ENCODE measurements at places on chromosomes 1 and 21.

- DNase-seq = no peak
These were observed 1.0 kb upstream of the DENND2D start for GRCh38 chr1:111201275-111202090.

DNA sequence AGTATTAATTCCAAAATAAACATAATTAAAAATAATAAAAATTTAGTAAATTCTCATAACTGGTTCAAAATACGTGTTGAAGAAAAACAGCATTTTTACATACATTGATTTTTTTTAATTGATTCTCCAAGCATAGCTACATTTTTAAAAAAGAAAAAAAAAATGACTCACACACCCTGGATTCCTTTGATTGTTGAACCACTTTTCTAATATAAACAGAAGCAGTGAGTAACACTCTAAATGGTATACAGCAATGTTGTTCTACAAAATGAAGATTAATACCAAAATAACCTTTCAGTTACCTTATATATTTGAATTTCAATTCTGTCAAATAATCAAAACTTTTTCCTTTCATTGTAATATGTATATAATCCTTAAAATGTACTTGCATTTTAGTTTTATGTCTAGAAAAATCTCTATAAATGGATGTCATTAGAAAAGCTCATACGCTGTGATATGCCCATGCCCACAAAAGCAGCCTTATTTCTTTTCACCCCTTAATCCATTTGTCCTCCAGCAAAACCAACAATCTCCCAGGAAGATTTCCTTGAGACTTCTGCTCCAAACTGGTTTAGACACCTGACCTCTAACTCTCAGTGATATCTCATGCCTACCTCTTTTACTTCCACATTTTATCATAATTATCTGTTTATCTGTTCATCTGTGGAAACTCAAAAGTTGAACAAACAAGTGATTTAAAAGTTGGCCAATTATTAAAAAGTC, 246.4 kb upstream of the NR5A2 start:
- no peak for DNase-seq

DNA sequence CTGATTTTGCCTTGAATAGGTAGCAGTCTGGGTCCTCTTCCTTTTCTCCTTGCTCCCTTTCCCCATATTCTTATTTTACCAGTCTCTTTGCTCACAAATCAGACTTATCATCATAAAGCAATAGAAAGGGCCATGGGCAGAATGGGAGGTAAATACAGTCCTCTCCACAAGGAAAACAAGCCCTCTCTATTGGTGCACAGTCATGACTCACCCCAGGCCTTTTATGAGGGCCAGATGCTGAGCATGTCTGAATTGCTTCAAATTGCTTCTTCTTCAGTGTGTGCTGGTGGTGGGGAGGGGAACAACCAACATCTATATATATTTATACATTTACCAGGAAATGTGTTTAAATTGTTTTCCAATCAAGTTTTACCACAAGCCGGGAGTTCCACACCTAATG, 75.2 kb downstream of the GFI1 start:
- no peak for DNase-seq

DNA sequence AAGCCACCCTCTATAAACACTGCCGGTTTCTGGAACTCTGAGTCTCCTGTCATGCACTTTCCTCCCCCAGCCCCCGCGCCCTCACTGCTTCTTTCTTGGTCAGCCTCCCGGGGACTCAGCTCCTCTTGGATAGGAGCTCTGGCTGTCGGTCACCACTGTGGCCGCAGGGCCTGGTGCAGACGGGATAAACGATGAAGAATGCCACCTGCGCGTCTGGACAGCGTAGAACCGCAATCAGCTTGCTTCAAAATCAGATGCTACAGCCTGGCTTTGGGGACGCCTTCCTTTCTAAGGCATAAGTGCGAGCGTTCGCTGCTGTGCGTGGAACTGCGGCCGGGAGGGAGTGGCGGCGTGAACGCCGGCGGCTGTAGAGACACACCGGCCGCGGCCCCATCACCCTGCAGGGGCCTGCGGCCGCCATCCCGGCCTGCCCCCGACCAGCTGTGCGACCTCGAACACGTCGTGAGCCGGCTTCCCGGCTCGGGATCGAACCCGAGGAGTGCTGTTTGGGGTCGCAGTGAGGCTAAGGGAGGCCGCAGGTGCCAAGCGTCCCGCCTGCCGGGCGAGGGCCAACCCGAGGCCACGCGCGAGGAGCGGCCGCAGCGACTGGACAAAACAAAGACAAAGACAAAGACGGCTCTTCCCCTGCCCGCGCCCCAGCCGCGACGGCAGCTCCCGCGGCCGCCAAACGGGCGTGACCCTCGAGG, 688 bp downstream of the PTTG1IP start:
- DNase-seq = no peak

DNA sequence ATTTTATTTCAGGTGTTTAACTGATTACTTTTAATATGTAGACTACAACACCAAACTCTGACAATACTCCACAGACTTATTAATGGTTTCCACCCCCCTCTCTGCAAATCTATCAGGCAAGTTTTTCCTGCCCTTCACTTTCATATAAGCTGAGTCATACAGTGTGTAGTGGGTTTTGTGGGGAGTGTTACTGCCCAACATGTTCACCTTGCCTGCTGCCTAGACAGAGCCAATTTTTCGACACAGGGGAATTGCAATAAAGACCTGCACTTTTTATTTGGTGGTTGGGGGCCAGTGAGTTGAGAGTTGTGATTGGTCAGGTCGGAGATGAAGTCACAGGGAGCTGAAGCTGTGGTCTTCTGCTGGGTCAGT, 119.7 kb downstream of the PPIAL4G start:
- peak; percentile 67 for DNase-seq

DNA sequence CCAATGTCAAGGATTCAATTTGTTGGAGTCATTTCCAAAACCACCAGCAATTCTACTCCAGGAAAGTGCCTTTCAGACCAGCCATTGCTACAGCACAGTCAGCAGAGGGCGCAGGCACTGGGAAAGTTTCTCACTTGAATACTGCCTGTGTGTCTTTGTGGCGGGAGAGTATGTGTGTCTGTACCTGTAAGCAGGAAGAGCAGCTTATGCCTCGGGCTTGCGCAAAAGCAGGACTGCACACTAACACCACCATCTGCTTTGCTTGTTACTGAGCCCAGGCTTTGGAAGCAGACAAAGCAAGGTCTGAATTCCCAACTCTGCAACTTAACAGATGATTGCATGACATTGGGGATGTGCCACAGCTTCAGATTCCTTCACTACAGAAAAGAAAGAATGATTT, 7.0 kb upstream of the CTSE start:
- DNase-seq = peak; percentile 76

DNA sequence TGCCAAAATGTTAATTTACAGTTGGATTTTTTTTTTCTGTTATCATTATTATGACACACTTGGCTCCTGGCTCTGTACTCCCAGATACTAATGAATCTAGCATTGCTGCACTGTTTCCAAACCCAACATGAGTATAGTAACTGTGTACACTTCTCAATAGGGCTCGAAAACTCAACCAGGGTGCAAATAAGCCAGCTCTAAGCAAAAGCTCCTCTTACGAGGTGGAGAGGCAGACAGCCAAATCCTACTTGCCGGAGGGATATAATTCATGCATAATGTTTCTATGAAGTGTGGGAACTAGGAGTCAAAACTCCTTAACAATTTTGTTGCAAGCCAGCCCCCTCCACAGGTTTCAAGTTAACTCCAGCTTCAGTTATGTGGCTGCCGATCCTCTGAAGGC, 510.4 kb upstream of the ZP4 start:
- no peak for DNase-seq
